ENCODE measurements at places on chromosomes 7 and 10. TPM values are rescaled to one million over a fixed set of nuclear protein-coding genes. Genes with fewer than 3 reads are reported as not detected.

Gene UNC5B
- total RNA-seq: 29.3 TPM

Gene SPRN
- total RNA-seq: not detected

Gene PLAC9
- 3.0 TPM for total RNA-seq

Gene CCDC126
- total RNA-seq: 6.3 TPM

Gene SLC39A12
- total RNA-seq: not detected

Gene SHOC2
- total RNA-seq: 32.5 TPM

Gene RBP4
- not detected for total RNA-seq

Gene LIPM
- total RNA-seq: not detected

Gene JAKMIP3
- 0.13 TPM for total RNA-seq

Gene CALML5
- 24.0 TPM for total RNA-seq

Gene MINDY4
- total RNA-seq: 6.3 TPM

Gene PLEKHS1
- not detected for total RNA-seq

GRCh38 chr7:32336726-32337125 lies 153.5 kb downstream of the LSM5 start:
- no peak for DNase-seq

- DNase-seq: no peak
Measured at GRCh38 chr7:142384493-142384922, 126.7 kb upstream of the PRSS58 start.

GRCh38 chr10:27503498-27504006 lies 552 bp upstream of the RAB18 start:
- DNase-seq: no peak

GRCh38 chr7:41006306-41006995 lies 696.4 kb downstream of the INHBA start:
- no peak for DNase-seq

GRCh38 chr7:94452239-94452638 lies 57.4 kb upstream of the CASD1 start:
- DNase-seq: no peak

- DNase-seq: no peak
Measured at GRCh38 chr7:25289518-25289917, 61.2 kb upstream of the NPVF start.

DNA sequence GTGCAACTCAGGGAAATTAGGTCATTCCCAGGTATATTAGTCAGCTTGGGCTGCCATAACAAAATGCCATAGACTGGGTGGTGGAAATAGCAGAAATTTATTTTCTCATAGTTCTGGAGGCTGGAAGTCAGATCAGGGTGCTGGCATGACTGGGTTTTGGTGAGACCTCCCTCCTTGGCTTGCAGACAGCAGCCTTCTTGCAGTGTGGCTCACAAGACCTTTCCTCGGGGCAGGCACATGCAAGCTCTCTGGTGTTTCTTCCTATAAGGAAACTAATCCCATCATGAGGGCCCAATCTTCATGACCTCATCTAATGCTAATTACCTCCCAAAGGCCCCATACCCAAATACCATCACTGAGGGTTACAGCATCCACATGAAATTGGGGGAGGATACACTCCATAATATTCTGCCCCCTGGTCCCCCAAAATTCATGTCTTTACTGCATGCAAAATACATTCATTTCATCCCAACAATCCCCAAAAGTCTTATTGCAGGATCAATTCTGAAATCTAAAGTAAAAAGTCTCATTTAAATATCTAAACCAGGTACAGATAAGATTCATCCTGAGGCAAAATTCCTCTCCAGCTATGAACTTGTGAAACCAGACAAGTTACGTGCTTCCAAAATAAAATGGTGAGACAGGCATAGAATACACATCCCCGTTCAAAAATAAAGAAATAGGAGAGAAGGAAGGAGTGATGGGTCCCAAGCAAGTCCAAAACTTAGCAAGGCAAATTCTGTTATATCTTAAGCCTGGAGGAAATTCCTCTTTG lies 17.4 kb upstream of the CBLL1 start:
- DNase-seq: no peak

DNA sequence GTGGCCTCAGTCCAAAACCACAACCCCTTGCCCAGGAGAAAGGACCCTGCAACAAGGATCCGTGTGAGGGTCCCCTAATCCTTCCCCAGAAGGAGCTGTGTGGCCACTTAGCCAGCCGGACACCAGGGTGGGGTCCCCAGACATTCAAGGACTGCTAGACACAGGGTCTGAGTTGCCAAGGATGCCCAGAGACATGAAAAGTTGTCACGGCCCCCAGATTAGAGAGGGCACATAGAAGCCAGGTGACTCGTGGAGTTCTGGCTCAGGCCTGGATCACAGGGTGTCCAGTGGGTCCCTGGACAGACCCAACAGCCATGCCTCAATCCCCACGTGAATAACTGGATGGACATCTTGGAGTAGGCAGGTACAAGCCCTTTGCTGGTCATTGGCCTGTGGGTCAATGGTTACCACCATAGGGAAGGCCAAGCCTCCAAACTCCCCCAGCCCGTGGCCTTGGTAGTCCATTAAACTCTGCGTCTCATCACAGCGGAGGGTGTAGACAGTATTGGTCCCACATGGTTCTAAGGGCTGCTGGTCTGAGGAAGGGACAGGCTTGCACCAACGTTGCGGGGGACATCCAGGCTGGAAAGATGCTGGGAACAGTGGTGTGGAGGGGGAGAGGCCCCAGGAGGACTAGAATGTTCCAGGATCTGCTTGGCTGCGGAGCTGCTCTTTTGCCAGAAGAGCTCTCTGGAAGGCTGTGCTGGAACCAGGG lies 205.9 kb upstream of the PPP2R2D start:
- DNase-seq: no peak

GRCh38 chr7:141073173-141073640 lies 657 bp upstream of the TMEM178B start:
- no peak for DNase-seq

- no peak for DNase-seq
Measured at GRCh38 chr7:149006345-149006725, 22.0 kb downstream of the PDIA4 start.

DNA sequence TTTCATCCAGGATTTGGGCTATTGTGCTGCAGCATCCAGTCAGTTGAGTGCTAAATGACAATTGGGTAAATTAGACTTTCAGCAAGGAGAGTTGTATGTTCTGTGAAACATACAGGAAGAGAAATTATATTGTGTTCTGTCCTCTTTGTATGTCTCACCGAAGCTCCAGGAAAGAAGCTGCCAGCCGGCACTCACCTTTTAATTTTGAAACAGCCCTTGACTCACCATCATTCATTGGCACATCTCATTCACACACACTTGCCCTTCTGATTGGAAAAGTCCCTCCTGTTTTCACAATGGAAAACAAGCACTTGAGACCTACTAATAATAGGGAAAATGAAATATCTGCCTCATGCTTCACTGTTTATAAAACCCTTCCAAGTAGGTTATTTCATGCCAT lies 495.6 kb downstream of the RPS24 start:
- no peak for DNase-seq

GRCh38 chr7:102814025-102814471 lies 65.2 kb downstream of the FAM185A start:
- no peak for DNase-seq

- DNase-seq: no peak
Measured at GRCh38 chr10:124342821-124343170, 75.9 kb downstream of the OAT start.

DNA sequence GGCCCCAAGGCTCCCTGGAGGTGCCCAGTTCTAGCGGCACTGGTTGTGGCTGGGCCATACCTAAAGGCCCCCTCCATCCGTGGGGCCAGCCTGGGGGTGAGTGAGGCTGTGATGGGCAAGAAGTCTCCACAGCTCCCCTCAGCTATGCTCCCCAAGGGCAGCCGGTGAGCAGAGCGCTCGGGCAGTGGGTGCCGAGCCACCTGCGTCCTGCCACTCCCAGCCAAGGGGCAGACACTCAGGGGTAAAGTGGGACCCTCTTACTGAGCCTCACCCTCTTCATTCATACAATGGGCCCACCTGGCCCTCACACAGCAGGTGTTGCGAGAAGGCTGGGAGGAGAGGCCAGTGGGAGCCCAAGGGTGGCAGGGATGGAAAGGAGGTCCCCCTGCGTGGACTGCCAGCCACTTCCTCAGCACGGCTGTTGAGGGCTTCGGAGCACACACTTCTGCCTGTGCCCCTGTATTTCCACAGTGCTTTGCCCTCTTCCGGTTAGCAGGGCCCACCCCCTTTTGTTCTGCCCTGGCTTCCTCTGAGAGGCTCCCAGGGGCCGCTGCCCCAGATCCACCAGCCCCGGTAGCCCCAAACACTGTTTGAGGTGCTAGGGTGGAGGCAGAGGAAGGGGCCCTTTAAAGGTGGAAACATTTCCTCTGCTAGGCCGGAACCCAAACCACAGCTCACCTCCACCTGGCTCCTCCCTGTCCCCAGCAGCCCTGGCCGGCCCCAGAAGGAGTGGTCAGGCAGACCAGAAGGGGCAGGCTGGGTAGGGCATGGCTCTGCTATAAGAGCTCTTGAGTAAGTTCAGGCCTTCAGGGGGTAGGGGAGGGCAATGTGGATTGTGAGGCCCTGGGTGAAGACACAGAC lies 16.4 kb upstream of the C10orf105 start:
- DNase-seq: no peak

DNA sequence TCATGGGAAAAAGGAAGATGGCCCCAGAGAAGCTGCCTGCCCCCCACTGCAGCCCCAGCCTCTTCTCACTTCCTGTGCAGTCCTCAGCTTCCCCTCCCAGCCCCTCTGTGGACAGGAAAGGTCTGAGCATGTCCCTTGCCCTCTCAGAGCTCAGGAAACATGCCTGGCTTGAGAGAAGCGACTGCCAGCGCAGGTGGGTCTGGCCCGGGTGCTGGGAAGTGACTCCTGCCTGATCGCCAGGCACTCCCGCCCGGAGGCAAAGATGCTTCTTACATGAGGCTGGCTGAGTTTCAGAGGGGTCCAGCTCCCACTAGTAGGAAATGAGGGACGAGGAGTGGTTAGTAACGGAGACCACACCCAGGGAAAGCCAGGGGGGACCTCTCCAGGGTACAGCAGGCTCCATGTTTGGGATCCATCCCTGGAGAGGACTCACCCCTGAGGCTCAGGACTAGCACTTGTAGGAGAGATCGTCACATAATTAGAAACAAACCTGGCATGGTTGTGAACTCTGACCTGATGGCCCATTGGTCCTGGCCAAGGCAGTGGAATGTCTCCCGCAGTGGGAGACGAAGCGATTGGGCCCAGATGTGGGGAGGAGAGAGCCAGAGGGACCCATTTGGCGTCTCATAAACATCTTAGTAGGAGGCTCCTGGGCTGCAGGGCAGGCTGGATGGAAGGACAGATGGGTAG lies 12.3 kb downstream of the ELN start:
- DNase-seq: no peak

DNA sequence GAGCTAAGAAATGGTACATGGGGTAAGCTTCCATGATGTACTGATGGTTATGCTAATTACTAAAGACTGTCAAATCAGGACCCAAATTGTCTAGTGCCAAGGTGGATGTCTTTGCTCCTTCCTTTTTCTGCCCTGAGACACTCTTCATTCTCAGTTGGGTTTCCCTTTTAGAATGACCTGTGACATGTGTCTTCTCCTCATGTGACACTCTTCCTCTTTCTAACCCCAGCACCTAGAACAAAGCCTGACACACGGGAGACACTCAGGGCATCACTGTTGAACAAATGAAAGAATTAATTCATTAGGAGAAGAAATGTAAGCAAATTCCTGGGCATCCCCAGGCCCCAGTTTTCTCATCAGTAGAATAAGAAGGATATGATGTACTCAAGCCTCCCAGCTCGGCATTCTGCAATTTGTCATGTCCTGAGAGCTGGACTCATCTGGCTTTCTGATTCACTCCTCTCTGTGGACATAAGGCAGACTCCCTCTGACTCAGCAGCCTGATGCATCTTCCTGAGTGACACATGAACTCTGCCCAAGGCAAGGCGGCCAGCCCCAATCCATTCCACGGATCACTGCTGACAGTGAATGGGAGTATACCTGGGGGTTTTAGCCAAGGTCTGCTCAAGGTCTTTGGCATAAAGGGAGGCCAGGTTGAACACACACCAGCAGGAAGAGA lies 473.8 kb downstream of the KCNMA1 start:
- no peak for DNase-seq

- DNase-seq: no peak
Measured at GRCh38 chr10:122323189-122323588, 51.3 kb upstream of the PLEKHA1 start.

DNA sequence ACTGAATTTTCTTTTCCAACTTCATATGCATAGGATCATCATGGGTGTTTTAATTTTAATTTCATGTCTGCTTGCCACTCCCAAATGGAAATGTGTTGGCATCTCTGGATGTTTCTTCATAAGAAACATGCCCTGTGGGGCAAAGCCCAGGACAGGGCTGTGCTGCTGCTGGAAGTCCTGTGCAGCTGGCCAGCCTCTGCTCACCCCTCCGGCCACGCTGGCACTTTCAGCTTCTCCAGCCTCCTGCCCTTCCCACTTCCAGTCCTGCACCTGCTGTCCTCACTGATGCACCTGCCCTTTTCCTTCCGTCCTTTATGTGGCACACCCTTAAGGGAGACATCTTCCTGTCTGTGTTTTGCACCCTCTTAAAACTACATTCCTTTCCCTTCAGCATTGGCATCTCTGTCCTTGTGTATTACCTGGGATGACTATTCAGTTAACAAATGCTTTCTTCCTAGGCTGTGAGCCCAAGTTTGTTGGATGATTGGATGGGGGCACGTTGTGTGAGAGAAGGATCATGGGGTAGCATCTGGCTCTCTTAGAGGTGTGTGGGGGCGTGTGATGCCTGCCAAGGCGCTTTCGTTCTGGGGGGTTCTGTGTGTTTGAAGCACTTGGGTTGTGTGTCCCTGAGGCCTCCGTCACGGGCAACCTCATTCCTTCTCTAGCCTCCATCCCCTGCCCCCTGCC lies 56.8 kb downstream of the TCF7L2 start:
- DNase-seq: no peak

DNA sequence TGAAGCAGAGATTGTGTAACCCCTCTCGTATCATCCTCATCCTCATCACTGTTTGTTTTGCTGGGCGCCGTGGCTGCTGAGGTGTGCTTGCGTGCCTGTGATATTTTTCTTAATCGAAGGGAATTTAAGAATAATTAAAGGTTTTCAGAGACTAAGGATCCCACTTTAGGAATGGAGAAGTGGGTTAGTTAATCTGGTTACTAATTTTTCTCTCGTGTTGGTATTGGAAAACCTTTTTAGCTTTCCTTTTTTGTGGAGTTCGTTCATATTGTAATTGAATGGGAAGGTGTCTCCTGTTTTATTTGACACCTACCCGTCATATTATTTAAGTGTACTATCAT lies 1.3 kb downstream of the UBN2 start:
- no peak for DNase-seq

DNA sequence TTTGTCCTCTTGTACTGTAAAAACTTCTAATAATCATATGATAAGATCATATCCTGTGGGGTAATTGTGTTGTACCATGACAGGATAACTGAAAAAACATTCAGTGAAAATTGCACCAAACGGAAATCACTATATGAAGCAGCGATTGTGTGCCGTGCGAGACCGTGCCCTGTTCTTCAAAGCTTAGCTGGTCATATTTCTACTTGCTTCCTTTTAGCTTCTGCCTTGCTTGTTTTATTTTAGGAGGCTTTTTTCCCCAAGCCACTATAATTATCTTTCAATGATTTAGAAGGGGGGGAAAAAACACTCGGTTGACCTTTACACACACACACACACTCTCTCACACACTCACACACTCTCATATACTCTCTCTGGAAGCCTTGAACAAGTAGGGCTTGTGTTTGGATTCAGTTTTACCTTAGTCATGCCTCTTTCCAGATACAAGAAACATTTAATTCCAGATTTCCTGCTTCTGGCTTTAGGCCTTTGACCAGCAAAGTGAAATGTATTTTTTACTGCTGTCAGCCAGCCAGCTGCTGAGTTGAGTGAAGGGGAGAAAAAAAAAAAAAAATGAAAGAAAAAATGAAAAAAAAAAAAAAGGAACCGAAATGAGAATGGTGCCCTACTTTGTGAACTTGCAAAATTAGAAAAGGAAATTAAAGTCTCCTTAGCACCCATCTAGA lies 181.4 kb downstream of the ARID5B start:
- DNase-seq: no peak
